ENCODE measurements at places on chromosomes 16 and 17. TPM values are rescaled to one million over a fixed set of nuclear protein-coding genes. Genes with fewer than 3 reads are reported as not detected.

- H3K27ac ChIP-seq, result no peak overlapping the region
- no peak overlapping the region for H3K4me3 ChIP-seq
- H3K36me3 ChIP-seq, result no peaks in the 10 kb centered on the region
- H3K27me3 ChIP-seq, result peaks cover 48% of the 10 kb centered on the region
- DNase-seq, result no peak
Measured at GRCh38 chr16:57889111-57889510, 81.8 kb downstream of the CNGB1 start.

- no peaks in the 10 kb centered on the region for H3K27me3 ChIP-seq
- H3K4me1 ChIP-seq, result peaks cover 92% of the 10 kb centered on the region
- H3K4me3 ChIP-seq, result peak overlapping the region; percentile 72
- peak overlapping the region; percentile 93 for H3K27ac ChIP-seq
- DNase-seq, result peak; percentile 24
- H3K36me3 ChIP-seq, result peaks cover 29% of the 10 kb centered on the region
Measured at GRCh38 chr17:74212209-74212912, 1.0 kb upstream of the TTYH2 start.

DNA sequence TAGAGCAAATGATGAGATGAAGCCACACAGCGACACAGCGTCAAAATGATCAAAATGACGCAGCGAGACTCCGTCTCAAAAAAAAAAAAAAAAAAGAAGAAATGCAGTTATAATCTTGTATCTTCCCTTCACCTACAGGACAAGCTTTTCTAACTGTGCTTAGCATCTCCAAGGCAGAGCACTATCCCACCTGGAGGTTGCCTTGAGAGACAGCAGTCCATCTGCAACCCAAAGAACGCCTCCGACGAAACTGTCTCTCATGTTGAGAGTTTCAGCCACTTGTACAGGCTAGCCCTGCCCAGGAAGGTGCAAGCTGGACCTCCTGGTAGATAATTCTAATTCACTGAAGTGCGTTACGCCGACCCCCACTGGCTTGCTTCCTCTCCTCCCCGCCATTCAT, 46.7 kb upstream of the GCSH start:
- peaks cover 4% of the 10 kb centered on the region for H3K36me3 ChIP-seq
- no peak overlapping the region for H3K4me3 ChIP-seq
- no peaks in the 10 kb centered on the region for H3K27me3 ChIP-seq
- DNase-seq, result no peak
- no peaks in the 10 kb centered on the region for H3K4me1 ChIP-seq

GRCh38 chr17:45267436-45268055, 5.7 kb upstream of the SPATA32 start:
- H3K4me3 ChIP-seq, result no peak overlapping the region
- peaks cover 92% of the 10 kb centered on the region for H3K36me3 ChIP-seq
- H3K4me1 ChIP-seq, result peaks cover 26% of the 10 kb centered on the region
- no peaks in the 10 kb centered on the region for H3K27me3 ChIP-seq
- DNase-seq, result no peak

DNA sequence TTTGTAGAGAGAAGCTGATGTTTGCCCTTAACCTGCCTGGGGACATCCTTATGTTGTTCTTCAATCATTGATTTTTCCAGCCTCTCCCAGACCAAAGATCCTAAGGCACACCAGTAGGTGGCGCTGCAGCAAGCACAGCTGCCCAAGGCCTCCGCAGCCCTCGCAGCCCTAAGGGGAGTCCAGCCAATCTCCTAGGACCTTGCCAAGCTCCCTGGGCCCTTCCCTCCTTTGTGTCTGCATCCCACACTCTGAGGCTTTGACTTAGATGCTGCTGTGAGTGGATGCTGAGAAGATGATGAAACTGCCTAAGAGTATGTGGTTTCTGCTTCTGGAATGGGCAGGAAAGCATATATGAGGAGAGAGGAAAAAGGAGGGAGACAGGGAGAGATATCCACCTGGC, 47.1 kb downstream of the SPACA3 start:
- DNase-seq, result no peak
- no peak overlapping the region for H3K4me3 ChIP-seq
- H3K4me1 ChIP-seq, result peaks cover 30% of the 10 kb centered on the region
- H3K27me3 ChIP-seq, result peaks cover 67% of the 10 kb centered on the region
- peak overlapping the region; percentile 45 for H3K27ac ChIP-seq
- no peaks in the 10 kb centered on the region for H3K36me3 ChIP-seq

GRCh38 chr16:72921620-72922019, 126.3 kb downstream of the ZFHX3 start:
- H3K27me3 ChIP-seq, result no peaks in the 10 kb centered on the region
- no peak for DNase-seq
- peaks cover 16% of the 10 kb centered on the region for H3K4me1 ChIP-seq
- H3K4me3 ChIP-seq, result no peak overlapping the region
- no peak overlapping the region for H3K27ac ChIP-seq

GRCh38 chr17:41680426-41681040, 8.2 kb upstream of the EIF1 start:
- no peaks in the 10 kb centered on the region for H3K36me3 ChIP-seq
- H3K27ac ChIP-seq, result no peak overlapping the region
- no peak overlapping the region for H3K4me3 ChIP-seq
- DNase-seq, result no peak

DNA sequence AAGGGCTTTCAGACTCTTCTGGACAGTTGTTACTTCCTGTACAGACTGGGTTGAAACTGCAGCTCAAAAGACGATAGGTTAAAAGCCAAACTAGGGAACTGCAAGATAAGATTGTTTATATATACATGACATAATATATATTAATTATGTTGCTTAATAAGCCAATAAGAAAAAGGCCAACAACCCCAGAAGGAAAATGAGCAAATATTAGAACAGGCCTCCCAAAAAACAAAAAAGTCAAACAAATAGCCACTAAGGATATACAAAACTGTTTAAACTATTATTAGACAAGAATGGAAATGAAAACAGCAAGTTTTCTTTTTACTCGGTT, 495 bp upstream of the CMTR2 start:
- peaks cover 32% of the 10 kb centered on the region for H3K27me3 ChIP-seq
- DNase-seq, result no peak
- peak overlapping the region; percentile 93 for H3K27ac ChIP-seq
- peaks cover 15% of the 10 kb centered on the region for H3K4me1 ChIP-seq
- H3K4me3 ChIP-seq, result peak overlapping the region; percentile 86

SPATA22 gene
- total RNA-seq, result 0.44 TPM

WNT9B gene
- total RNA-seq, result 0.85 TPM

ZNF423 gene
- total RNA-seq, result 8.6 TPM

SSTR5 gene
- 22.6 TPM for total RNA-seq

GGA3 gene
- 18.8 TPM for total RNA-seq

Data from left ventricle myocardium inferior (tissue), 1 donor.